ENCODE measurements at places on chromosomes 16 and 17.
A peak's percentile ranks its signal among the peaks of the same experiment; 100 is the strongest.

- DNase-seq: no peak
These were observed 90.1 kb upstream of the GSE1 start for GRCh38 chr16:85522842-85523601.

- no peak for DNase-seq
These were observed 8.0 kb downstream of the ZNF469 start for GRCh38 chr16:88390735-88391134.

DNA sequence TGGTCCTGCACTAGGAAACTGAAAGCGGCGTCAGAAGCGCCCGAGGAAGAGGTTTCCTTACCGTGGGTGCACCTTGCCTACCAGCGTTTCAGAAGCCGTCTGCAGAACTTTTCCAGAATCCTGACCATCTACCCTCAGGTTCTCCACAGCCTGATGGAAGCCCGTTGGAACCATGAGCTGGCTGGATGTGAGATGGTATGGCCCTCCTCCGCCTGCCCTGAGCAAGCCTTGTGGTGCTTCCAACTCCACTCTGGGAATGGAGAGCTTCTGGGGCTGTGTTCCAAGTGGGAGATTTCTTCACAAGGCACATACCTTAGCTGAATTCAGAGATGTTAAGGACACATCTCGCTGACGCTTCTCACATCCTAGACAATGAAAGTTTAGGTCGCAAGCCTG, 51.8 kb upstream of the ENDOV start:
- DNase-seq: no peak

GRCh38 chr16:47250983-47251382, 107.2 kb upstream of the NETO2 start:
- no peak for DNase-seq

GRCh38 chr17:58611331-58611730, 80.5 kb downstream of the TEX14 start:
- DNase-seq: no peak

GRCh38 chr16:86018071-86018470, 119.1 kb downstream of the IRF8 start:
- DNase-seq: no peak

GRCh38 chr17:49931416-49932137, 37.4 kb upstream of the DLX4 start:
- DNase-seq: peak; percentile 56

- DNase-seq: peak; percentile 4
These were observed 10.5 kb downstream of the ST3GAL2 start for GRCh38 chr16:70428178-70428998.

DNA sequence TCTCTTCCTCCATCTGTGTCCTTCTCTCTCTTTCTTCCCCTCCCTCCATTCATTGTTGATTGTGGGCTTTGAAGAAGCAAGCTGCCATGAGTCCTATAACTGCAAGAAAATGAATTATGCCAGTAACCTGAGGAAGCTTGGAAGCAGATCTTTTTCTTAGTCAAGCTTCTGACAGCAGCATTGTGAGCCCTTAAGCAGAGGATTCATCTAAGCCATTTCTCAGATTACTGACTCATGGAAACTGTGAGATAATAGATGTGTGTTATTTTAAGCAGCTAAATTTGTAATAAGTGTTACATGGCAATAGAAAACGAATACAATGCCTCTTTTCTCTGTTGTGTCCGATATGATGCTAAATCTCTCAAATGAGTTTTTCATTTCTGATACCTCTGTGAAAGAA, 1109.7 kb downstream of the CDH11 start:
- no peak for DNase-seq

DNA sequence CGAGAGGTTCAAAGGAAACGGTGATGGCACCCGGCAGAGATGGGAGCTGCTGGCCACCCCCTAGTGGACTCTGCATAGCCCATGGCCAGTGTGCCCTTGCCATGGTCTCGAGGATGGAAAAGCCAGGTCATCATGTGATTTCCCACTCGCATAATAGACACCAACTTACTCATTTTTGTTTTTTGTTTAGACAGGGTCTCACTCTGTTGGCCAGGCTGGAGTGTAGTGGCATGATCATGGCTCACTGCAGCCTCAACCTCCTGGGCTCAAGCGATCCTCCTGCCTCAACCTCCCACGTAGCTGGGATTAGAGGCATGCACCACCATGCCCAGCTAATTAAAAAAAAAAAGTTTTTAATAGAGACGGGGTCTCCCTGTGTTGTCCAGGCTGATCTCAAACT, 27.6 kb downstream of the LDHD start:
- no peak for DNase-seq
